ENCODE measurements at places on chromosomes 11 and 22. TPM values are rescaled to one million over a fixed set of nuclear protein-coding genes. Genes with fewer than 3 reads are reported as not detected.

DNA sequence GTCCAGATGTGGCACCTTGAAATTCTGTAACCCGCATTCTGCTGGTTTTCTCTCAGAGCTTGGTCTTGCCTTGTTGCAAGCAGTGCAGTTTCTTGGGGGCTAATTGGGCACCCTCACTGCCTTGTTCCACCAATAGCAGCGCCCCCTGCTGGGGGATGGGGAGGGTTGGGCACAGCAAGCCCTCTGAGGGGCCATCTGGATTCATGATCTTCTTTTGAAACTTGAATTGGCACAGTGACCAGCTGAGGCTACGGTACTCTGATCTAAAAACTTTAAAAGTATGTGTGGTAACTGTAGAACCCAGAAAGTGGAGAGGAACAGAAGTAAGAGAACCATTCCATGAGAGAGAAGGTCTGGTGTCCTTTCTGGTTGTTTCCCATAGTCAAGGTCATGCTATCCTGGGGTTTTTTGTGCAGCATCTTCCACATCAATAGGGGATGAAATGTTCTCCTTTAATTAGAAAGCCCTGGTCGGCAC lies 64.2 kb downstream of the MED15 start:
- DNase-seq, result no peak

DNA sequence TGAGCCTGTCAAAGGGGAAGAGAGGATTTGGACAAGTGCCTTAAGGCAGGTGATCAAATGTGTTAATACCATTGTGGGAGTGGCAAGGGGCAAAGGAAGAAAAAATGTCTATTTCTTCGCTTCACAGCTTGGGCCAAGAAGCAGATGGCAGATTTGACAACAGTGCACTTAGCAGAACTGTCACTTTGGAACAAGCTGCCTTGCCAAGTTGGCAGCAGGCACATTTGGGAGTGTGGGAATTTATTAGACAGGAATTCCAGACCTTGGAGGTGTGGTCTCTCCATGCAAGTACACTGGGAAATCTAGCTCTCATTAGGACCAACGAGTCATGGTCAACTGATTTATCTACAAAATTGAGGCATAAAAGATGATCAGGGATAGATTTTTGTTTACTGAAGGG lies 265.1 kb downstream of the NELL1 start:
- no peak for DNase-seq

DNA sequence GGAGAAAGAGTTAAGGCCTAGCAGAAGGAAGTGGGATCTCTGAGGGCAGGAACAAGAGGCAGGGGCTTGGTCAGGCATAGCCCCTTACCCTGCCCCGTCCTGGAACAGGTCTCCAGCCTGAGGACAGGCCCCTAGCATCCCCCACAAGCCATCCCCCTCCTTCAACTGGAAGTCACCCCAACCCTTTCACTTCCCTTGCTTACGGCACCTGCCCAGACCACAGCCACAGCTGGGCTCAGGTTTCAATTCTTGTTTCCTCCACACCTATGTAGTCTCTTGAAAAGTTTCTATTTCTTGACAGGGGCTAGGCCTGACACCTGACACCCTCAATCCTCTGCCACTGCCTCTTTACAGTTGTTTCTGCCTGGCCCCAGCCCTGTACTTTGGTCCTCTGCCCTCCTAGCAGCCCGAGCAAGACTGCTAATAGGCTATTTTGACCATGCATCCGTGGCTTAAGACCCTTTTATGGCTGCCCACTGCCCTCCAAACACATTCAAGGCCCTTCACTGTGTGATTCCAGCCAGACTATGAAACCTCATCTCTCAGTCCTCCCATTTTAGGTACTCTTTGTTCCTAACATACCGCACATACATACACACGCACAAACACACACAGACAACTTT lies 10.9 kb upstream of the FCHSD2 start:
- no peak for DNase-seq

GRCh38 chr22:25563761-25564319 lies 635 bp upstream of the GRK3 start:
- no peak for DNase-seq

DNA sequence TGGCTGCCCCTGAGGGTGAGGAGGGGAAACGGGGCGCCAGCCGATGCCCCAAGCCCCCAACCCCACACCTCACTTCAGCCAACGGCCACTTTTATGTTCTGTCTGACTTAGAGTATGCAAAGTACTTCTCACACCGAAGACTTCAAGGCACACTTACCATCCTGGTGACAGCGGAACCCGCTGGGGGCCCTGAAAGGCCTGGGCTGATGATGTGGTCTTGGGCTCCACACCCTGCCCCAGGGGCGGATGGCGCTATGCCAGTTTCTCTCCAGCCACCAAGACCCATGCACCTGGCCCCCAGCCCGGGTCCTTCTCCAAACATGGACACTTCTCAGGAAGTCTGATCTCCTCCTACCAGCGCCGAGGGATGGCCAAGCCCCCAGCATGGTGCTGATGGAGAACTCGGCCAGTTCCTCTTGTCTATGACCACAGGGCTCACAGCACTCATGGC lies 175.4 kb downstream of the CTTN start:
- DNase-seq, result no peak

GRCh38 chr11:97965849-97966646 lies 1054.7 kb upstream of the CNTN5 start:
- DNase-seq, result peak; percentile 94

DNA sequence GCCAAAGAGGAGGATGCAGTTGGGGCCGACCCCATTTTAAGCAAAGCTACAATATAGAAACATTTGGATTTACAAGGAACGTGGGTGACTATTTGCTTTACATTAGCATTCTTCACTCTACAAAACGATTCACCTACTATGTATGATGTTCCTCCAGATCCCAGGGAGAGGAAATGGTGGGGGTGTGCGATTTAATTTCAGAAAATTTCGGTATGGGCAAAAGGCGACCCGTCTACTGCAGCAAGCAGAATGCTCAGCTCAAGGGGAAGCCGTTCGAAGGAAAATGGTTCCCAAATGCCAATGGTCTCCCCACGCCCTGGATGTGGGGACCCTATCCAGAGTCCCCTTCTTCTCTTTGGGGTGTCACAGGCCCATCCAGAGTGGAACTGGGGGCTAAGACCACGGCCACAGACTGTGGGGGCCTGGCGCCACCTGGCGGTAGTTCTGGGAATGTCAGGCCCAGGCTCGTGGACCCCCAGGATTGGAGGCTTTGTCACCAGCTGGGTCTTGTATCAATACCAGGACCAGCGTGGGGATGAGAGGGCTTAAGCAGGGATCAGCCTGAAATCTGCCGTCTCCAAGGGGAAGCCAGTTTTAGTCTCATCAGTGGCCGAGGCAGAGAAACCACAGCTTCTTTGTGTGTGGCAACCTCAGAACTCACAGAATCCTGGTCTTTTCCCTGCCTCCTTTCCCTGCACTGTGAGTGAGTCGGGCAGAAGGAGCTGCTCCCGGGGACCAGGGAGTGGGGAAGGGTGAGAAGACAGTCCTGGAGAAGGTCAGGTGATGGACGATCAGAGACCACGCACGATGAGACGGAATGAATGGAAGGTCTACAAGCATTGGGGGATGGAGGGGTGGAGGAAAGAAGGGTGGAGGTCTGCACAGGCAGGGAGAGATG lies 8.4 kb downstream of the LRRC10B start:
- DNase-seq, result peak; percentile 15

GRCh38 chr22:38422611-38423511 lies 32.1 kb downstream of the KCNJ4 start:
- no peak for DNase-seq

GRCh38 chr22:31091106-31091975 lies 10.2 kb downstream of the SMTN start:
- no peak for DNase-seq

GRCh38 chr22:38069372-38070249 lies 12.4 kb downstream of the PICK1 start:
- no peak for DNase-seq

DNA sequence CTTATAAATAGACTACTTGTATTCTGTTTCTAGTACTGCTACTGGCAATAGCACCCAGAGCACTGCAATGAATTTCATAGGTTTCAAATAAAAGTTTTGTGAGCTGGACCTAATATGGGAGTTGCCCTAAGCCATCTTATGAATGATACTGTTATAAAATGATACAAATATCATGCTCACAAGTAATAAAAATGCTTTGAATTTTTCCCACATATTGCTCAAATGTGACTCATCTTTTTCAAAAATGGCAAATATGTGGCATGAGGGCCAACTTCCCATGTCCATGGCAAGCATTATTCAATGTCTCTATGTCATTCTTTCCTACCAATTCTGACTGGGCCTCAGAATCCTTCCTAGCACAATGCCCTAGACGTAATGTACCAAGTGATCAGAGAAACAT lies 137.6 kb downstream of the TRPC6 start:
- peak; percentile 49 for DNase-seq

GRCh38 chr11:69531071-69531716 lies 49.7 kb downstream of the LINC01488 start:
- DNase-seq, result no peak

DNA sequence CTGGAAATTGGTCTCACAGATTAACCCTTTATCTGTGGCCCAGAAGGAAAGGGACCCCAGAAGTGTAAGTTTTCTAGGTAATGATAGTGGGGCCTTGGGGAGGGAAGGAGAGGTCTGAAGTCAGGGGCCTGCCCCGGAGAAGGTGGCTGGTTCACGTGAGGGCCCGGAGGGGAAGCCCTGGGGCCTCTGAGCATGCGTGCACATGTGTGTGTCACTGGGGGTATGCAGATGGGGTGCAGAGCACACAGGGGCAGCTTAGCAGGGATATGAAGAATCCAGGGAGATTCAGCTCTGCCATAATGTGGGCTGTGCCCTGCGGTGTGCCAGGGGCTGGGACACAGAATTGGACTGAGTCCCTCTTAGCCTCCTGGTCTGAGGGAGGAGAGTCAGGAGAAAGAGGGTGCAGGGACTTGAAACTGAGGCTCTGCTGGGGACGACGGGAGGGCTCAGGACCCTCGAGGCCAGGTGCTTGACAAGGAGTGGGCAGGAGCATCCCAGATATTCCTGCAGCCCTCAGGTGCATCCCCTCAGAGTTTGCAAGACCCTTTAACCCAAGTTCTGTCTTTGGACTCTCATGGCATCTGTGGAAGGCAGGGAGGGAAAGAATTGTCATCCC lies 15.5 kb downstream of the MYO7A start:
- DNase-seq, result no peak

DNA sequence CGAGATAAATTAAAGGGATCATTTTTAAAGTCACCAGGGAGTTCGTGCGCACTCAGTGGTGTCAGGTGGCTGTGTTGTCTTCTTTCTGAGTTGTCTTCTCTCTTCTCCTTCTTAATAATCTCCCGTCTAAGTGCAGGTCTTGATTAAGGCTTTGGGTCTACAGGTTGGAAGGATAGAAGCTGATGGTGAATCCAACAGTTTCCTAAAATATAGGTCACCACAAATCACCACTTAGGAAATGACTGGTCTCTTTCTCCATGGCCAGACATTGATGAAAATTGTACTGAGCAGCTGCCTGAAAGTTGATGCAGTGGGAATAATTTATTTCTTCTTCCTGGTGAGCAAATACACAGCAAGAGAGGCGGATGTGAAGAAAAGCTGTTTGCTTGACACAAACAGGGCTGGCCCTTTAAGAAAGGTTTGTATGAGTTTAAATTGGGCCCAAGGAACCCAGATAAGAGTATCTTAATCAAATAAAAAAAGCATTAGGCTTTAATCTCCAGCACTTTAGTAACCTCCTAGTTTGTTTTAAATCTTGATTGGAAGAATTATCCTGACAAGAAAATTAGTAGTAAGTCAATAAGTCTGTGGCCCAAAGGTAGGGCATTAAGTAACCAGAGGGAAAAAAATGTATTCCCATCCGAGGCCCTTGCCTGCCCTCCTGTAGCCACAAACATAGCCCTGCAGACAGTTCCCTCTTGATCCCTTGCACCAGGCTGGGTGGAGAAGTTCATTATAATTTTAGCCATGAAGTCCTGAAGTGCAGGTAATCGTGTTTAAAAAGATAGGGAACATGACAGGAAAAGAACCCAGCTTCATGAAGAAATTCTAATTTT lies 245.8 kb downstream of the KIRREL3 start:
- DNase-seq, result no peak

GRCh38 chr11:128814856-128815705 lies 52.0 kb downstream of the KCNJ1 start:
- DNase-seq, result peak; percentile 68

DNA sequence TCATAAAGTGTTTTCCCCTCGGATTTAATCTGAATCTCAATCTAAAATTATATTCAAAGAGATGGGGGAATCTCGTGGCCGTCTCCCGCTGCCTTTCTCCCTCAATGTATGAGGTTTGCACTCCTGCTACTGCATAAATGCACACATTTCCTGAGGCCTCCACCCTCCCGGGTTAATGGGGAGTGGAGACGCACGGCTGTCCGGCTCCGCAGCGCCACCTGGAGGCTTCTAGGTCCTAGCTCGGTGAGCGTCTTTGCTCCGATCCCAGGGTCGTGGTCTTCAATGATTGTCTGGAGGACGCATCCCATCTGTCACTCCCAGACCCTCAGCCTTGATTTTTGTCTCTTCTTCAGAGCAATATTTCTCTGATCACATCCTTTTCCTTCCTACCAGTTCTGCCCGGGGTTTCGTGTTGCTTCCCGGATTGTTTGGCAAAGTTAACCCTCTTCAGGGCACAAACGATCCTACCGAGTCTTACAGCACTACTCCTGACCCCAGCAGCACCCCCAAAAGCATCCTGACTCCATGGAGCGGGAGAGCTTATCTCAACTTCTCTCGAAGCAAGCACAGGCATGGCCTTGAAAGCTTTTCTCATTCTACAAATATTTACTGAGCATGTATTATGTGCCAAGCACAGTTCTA lies at the start of gene LMO1:
Gene LMO1, minus strand, starts transcription at position 110 of the 642 bp plus-strand sequence. CDS start 516 bp downstream, outside the sequence.
- peak; percentile 60 for DNase-seq

DNA sequence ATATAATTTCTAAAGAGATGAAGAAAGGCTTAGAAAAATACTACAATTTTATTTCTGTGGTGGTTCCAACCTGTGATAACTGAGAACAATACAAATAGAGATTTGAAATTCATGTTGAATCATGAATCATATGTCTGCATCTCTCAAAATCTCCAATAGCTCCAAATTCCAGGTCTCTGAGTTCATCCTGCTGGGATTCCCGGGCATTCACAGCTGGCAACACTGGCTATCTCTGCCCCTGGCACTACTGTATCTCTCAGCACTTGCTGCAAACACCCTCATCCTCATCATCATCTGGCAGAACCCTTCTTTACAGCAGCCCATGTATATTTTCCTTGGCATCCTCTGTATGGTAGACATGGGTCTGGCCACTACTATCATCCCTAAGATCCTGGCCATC lies at the start of gene OR56B1:
Gene OR56B1, plus strand, starts transcription at position 53 of the 400 bp plus-strand sequence. Its CDS starts 69 bp downstream, at position 122.
- DNase-seq, result peak; percentile 56

Gene OR6Q1
- total RNA-seq, result not detected

Gene MS4A3
- not detected for total RNA-seq

Gene SLC7A4
- total RNA-seq, result not detected

Gene SCGB1D2
- total RNA-seq, result not detected

Gene CRYBA4
- not detected for total RNA-seq

Gene CECR2
- not detected for total RNA-seq
